ENCODE measurements at places on chromosomes 3 and 15.

DNA sequence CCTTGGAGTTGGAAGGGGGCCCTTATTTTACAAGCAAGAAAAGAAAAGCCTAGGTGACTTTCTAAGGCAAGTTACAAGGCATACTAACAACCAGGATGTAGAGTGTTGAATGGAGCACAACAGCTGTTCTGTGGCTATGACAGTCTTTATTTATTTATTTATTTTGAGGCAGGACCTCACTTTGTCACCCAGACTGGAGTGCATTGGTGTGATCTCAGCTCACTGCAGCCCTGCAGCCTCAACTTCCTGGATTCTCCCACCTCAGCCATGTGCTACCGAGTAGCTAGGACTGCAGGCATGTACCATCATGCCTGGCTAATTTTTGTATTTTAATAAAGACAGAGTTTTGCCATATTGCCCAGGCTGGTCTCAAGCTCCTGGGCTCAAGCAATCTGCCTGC is 973.4 kb downstream of the ROBO1 start:
- DNase-seq, result peak; percentile 3

DNA sequence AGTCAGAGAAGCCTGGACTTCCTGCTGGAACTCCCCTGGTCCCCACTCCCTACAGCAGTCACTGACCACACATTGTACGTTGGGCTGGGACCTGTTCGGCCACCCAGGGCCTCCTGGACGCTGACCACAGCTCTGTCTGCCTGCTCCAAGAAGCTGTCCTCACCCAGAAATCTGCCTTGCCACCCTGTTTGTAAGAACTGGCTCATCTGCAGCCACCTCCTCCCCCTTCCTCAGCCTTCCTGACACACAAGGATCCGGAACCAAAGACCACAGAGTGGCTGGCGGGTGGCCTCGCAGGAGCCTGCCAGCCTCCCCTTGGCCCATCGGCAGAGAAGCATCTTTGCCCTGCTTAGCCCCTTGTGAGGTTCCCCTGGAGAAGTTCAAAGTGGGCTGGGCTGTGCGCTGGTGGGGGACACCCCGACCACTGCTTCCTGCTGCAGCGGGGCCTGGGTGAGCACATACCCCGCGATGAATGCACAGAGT is 91.9 kb downstream of the PCSK6 start:
- DNase-seq, result no peak

GRCh38 chr3:4340411-4341335 is 37.5 kb downstream of the SETMAR start:
- peak; percentile 31 for DNase-seq

DNA sequence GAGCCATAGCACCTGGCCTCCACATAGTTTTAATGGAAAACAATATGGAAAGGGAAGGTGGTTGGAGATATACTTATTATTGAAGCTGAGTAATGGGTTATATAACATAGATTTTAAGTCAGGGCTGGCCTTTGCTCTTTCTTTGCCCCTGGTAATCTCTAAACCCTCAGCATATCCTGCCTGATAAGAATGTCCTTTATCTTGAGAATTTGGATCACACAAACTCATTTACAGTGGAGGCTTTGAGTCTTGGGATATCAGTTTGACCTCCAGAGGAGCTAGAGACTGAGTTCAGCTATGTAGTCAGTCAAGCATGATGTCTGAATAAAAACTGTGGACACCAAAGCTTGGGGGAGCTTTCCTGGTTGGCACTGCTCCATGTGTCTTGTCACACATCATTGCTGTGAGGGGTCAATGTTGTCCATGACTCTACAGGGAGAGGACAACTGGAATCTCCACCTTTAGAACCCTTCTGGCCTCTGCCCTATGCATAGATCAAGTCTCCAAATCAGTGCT is 9.0 kb upstream of the C3orf33 start:
- DNase-seq, result no peak

DNA sequence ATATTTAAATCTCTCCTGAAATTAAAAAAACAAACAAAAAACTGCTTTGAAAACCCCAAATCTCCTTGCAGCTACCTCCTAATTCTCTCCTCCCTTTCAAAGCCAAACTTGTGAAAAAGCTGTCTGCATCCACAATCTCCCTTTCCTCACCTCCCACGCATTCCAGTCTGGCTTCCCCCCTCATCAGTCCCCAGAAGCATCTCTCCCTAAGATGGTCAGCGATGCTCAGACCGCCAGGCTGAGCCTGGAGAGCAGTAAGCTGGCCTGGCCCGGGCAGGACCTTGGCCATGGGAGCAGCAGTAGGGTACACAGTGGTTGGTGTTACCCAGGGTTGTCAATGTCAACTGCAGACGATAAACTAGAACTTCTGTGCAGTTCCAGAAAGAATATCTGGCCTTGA is 32.9 kb upstream of the BLM start:
- DNase-seq, result no peak

DNA sequence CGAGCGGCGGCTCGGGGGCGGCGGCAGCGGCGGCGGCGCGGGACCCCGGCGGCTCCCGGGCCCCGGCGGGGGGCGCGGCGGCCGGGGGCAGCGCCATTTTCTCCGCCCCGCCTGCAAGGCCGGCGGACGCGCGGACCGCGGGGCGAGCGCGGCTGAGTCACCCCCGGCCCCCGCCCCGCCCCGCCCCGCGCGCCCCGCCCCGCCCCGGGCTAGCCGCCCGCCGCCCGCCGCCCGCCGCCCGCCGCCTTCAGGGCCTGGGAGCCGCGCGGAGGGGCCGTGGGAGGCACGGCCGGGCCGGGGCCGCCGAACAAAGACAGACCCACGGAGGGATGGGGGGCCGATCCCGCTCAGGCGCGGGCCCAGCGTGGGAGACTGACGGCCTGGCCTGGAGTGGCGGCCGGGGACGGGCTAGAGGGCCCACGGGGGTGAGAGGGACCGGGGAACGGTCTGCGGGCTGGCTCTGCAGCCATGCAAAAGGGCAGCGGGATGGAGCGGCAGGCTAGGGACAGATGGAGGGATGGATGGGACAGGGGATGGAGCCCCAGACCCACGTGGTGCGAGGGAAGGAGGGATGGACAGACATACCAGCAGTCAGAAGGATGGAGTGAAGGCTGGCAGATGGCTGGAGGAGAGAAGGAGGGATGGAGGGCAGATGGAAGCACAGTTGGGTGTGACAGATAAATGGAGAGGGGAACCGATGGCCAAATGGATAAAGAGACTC is at the start of gene EIF4E3:
TSS of gene EIF4E3 (minus strand) at position 132 of the 721 bp plus-strand sequence. CDS start at position 97, 35 bp downstream.
- DNase-seq, result no peak

DNA sequence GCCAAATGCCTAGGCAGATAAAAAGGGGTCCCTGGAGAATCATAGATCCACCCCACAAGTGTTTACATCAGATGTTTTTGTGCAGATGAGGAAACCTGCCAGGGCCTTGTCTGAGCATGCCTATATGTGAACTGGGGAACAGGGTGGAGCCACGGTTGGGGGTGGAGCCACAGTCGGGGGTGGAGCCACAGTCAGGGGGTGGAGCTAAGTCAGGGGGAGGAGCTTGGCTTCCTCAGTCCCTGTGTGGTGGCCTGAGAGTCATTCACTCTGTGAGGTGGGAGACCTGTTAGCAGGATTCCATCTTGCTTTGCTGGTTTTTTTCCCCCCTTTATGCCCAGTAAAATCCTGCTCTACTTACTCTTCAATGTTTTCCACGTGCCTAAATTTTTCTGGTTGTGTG is 57.8 kb upstream of the TGFBR2 start:
- no peak for DNase-seq

DNA sequence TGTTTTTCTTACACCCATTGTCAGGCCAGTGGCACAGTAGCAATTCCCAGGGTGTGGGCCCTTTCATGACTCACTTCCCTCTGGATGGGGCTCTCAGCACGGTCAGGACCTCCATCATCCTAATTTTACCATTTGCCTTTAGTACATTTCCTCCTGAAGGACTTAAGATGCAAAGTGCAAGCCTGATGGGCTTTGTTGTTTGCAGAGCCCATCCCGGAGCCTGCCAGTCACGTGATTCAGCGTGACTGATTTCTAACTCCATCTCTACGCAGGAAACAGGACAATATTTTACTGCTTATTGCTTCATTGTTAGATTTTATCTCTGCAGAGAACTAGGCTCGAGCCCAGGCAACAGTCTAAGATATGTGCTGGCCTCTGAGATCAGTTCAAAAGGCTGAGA is 223.7 kb downstream of the PDZRN3 start:
- DNase-seq, result no peak

DNA sequence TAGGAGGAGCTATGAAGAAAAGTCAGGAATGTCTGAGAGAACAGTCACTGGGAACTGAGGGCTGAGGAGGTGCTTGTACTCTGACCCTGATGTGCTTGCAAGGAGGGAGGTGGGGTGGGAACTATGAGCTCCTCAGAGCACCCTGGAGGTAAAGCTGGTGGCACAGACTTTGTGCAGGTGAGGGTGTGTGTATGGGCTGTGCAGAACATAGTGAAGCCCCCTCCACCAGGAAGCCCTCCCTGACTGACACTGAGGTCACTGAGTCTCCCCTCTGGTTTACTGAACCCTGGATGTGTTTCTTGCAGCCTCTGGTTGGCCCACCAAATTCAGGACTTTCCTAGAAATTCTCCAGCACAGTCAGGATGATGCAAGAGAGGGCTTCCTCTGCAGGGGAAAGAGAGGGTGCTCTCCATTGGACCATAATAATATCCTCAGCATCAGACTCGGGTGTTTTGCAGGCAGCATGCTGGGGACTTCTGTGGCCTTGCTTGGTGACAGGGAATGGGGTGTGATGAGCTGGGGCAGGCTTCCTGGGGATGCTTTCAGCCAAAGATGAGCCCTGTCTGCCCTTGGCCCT is 1.5 kb upstream of the ISLR start:
- DNase-seq, result no peak

GRCh38 chr15:85354461-85354860 is 25.9 kb upstream of the AKAP13 start:
- no peak for DNase-seq

- no peak for DNase-seq
Observed at GRCh38 chr3:7385635-7386034, 524.7 kb downstream of the GRM7 start.

GRCh38 chr15:98845138-98845884 is 162.3 kb downstream of the PGPEP1L start:
- DNase-seq, result no peak

DNA sequence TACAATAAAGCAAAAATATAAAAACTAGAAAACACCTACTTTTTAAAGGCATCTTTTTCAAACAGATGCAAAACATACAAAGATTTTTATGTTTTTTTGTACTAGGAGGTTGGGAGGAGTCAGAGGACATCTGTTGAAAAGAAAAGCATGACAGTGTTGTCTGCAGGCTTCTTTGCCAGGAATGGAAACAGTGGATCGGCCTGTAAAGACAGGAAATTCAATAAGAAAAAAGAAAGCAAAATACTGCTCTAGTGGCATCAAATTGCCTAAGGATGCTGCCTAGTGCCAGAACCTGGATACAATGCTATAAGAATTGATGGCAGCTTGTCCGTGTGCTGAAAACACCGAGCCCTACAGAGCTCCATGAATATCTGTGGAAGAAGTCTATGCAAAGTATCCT is 69.9 kb downstream of the TBC1D5 start:
- DNase-seq, result no peak

- DNase-seq, result no peak
Observed at GRCh38 chr15:92643849-92644815, 11.4 kb downstream of the FAM174B start.

DNA sequence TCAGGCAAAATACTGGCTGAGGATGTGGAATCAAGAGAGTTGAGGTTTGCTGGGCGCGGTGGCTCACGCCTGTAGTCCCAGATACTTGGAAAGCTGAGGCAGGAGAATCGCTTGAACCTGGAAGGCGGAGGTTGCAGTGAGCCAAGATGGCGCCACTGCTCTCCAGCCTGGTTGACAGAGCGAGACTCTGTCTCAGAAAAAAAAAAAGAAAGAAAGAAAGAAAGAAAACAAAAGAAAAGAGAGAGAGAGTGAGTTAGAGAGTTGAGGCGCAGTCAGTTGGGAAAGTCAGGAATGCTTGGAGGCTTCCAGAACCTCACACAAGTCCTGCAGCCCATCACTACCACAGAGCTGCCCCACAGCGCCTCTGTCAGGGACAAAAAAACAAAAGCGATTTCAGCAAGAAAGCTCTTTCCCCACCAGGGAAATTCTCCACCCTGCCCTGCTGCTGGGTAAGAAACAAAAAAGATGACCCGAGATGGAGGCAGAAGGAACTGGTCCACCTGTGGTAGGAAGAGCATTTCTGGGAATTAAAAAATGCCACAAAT is 13.8 kb downstream of the HDC start:
- DNase-seq, result no peak

- peak; percentile 22 for DNase-seq
Observed at GRCh38 chr3:105829229-105829628, 39.6 kb downstream of the CBLB start.

- DNase-seq, result no peak
Observed at GRCh38 chr3:99330924-99331532, 307.4 kb upstream of the COL8A1 start.

All from H4 (cell line).